Right atrium auricular region (tissue), 2 donors: ENCODE measurements at places on chromosomes 3 and 15. TPM values are rescaled to one million over a fixed set of nuclear protein-coding genes. Genes with fewer than 3 reads are reported as not detected.
A peak's percentile ranks its signal among the peaks of the same experiment; 100 is the strongest.

DNA sequence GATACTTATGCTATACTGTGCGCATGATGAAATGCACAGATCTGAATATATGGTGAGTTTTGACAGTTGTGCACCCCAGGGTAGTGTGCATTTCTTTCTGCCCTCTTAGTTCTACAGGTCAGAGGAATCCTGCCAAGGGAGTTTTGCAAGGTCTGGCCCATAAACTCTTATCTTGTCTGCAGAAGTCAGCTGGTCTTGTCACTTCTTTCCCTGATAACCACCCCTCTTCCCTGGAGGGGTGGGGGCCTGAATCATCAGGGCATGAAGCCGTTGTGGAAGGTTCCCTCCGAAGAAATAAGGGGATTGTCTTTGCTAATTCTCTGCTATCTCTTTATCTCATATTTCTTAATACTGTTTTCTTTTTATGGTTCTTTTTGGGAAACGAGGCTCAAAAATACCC is 30.4 kb downstream of the TRIM71 start:
- no peaks in the 10 kb centered on the region for H3K36me3 ChIP-seq
- no peak overlapping the region for H3K27ac ChIP-seq
- H3K27me3 ChIP-seq, result no peaks in the 10 kb centered on the region
- no peak overlapping the region for H3K4me3 ChIP-seq

- no peak overlapping the region for H3K4me3 ChIP-seq
- no peak for DNase-seq
- no peaks in the 10 kb centered on the region for H3K27me3 ChIP-seq
- no peaks in the 10 kb centered on the region for H3K36me3 ChIP-seq
These were observed 2.1 kb upstream of the PARP14 start for GRCh38 chr3:122678506-122678905.

- peak overlapping the region; percentile 87 for H3K27ac ChIP-seq
- no peaks in the 10 kb centered on the region for H3K4me1 ChIP-seq
- no peaks in the 10 kb centered on the region for H3K36me3 ChIP-seq
- H3K27me3 ChIP-seq, result no peaks in the 10 kb centered on the region
These were observed 70.3 kb downstream of the SENP2 start for GRCh38 chr3:185656321-185656840.

DNA sequence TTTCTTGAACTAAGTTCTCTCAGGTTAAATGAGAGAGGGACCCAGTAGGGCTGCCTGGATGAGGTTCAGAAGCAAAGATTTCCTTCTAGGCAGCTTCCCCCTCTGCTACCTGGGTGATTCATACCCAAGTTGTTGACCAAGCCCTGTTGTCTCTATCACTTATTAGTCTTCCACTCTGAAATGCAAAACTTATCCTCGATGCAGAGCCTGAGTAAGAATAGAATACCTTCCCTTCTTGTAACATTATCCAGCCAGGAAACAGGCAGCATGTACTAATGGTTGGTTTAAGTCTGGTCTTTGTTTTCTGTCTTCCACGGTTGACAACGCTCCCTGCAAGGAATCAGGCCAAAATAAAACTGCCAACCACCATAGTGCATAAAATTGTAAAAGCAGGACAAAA is 377.3 kb downstream of the MECOM start:
- DNase-seq, result no peak
- H3K4me1 ChIP-seq, result peaks cover 14% of the 10 kb centered on the region
- H3K27ac ChIP-seq, result no peak overlapping the region

GRCh38 chr3:47455806-47456452 is 19.8 kb downstream of the SCAP start:
- H3K36me3 ChIP-seq, result no peaks in the 10 kb centered on the region
- H3K4me1 ChIP-seq, result no peaks in the 10 kb centered on the region
- no peak overlapping the region for H3K4me3 ChIP-seq
- no peaks in the 10 kb centered on the region for H3K27me3 ChIP-seq

- H3K36me3 ChIP-seq, result no peaks in the 10 kb centered on the region
- H3K4me1 ChIP-seq, result peaks cover 17% of the 10 kb centered on the region
- peaks cover 10% of the 10 kb centered on the region for H3K27me3 ChIP-seq
- no peak overlapping the region for H3K4me3 ChIP-seq
- H3K27ac ChIP-seq, result no peak overlapping the region
These were observed 229.1 kb upstream of the IGF1R start for GRCh38 chr15:98419173-98419780.

DNA sequence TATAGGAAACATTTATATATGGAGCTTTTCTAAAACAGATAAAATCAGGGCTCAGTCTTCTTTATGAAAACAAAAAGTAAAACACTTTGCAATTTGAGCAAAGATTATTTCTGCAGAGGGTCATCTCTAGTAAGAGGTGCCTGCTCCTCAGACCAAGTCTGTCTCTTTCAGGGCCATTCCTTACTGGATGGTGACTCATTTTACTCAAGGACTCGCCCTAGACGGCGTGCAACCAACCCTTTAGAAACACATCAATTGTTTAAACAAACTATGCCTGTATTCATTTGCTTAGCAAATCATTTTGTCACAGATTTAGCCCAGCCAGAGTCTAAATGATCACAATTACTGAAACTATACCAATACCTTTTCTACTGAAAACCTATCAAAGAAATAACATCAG is 242.8 kb upstream of the ICE2 start:
- no peaks in the 10 kb centered on the region for H3K36me3 ChIP-seq
- no peak overlapping the region for H3K4me3 ChIP-seq

- no peak overlapping the region for H3K4me3 ChIP-seq
- H3K36me3 ChIP-seq, result no peaks in the 10 kb centered on the region
- peak overlapping the region; percentile 69 for H3K27ac ChIP-seq
- H3K4me1 ChIP-seq, result no peaks in the 10 kb centered on the region
- peak; percentile 59 for DNase-seq
These were observed 42.3 kb upstream of the CORO2B start for GRCh38 chr15:68536331-68537095.

DNA sequence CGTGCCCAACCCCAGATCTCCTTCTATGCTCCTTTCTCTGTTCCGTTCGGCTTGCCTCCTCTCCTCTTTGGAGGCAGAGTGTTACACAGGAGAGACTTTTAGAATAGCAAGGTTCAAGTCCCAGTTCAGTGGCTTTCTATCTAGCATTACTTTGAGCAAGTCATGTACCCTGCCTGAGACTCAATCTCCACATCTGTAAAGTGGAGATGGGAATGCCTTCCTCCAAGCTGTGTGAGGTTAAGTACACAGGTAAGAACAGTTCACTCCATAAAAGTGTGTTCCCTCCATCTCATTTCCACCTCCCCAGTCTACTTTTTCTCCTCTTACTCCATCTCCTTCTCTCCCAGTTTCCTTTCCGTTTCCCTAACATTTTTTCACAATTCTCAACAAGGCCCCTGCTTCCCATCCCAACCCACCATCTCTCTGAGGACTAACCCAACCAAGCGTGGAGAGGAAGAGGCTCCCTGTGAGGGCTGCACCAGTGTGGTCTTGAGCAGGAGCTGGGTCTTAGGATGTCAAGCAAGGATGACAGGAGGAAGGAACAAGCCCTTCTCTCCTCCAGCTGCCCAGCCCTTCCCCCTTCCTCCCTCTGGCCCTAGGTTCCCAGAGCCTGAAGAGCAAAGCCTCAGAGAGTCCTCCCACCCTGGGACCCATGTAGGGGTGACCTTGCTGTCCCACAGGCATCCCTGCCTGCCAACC is 6.4 kb downstream of the ATP8B4 start:
- peak overlapping the region; percentile 31 for H3K27ac ChIP-seq
- H3K4me1 ChIP-seq, result peaks cover 4% of the 10 kb centered on the region
- DNase-seq, result no peak
- H3K36me3 ChIP-seq, result no peaks in the 10 kb centered on the region
- H3K4me3 ChIP-seq, result no peak overlapping the region

DNA sequence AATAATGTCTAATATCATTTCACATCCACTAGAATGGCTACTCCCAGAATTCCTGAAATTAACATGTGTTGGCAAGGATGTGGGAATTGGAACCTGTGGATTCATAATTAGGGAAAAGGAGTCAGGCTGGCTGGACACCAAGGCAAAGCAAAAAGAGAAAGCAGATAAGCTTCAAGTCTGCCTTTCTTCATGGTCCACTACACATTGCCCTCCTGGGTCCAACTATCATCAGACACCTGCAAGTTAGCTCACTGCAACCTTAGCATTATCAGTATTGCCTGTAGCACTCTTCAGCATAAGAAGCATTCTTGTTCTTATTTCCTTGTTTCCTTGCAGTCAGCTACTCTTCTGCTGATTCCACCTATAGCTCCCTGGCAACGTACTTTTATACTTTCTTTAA is 124.3 kb downstream of the ZNF280D start:
- H3K27ac ChIP-seq, result no peak overlapping the region
- no peaks in the 10 kb centered on the region for H3K36me3 ChIP-seq
- no peaks in the 10 kb centered on the region for H3K4me1 ChIP-seq
- no peak overlapping the region for H3K4me3 ChIP-seq

- H3K27ac ChIP-seq, result no peak overlapping the region
- H3K27me3 ChIP-seq, result no peaks in the 10 kb centered on the region
- H3K4me3 ChIP-seq, result no peak overlapping the region
- H3K4me1 ChIP-seq, result no peaks in the 10 kb centered on the region
- no peaks in the 10 kb centered on the region for H3K36me3 ChIP-seq
These were observed 72.0 kb downstream of the PDZRN3 start for GRCh38 chr3:73552700-73553099.

DNA sequence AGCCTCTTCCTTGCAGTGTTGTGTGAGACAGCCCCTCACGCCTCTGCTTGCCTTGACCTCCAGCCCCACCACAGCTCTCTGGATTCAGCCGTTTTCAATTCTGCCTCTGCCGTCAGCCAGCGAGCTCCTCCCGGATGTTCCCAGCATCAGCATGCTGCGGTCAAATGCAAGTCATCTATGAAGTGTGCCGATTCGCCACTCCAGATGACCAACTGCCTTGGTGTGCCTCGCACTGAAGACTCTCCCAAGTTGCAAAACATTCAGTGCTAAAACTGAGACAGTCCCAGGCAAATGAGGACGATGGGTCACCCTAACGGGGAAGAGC is 30.6 kb upstream of the RASA2 start:
- no peaks in the 10 kb centered on the region for H3K27me3 ChIP-seq
- no peak overlapping the region for H3K4me3 ChIP-seq
- H3K36me3 ChIP-seq, result no peaks in the 10 kb centered on the region
- H3K4me1 ChIP-seq, result no peaks in the 10 kb centered on the region
- peak overlapping the region; percentile 28 for H3K27ac ChIP-seq

DNA sequence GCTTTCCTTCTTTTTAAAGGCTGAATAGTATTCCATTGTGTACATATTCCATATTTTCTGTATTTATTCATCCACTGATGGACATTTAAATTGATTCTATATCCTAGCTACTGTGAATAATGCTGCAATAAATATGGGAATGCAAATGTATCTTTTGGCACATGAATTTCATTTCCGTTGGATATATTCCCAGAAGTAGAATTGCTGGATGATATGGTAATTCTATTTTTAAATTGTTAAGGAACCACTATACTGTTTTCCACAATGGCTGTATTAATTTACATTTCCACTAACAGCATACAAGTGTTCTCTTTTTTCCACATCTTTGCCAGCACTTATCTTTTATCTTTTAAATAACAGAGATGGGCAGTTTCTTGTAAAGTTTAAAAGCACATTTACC is 302.7 kb downstream of the CTNNB1 start:
- H3K36me3 ChIP-seq, result no peaks in the 10 kb centered on the region
- H3K4me1 ChIP-seq, result no peaks in the 10 kb centered on the region
- no peaks in the 10 kb centered on the region for H3K27me3 ChIP-seq
- no peak for DNase-seq
- H3K4me3 ChIP-seq, result no peak overlapping the region

DNA sequence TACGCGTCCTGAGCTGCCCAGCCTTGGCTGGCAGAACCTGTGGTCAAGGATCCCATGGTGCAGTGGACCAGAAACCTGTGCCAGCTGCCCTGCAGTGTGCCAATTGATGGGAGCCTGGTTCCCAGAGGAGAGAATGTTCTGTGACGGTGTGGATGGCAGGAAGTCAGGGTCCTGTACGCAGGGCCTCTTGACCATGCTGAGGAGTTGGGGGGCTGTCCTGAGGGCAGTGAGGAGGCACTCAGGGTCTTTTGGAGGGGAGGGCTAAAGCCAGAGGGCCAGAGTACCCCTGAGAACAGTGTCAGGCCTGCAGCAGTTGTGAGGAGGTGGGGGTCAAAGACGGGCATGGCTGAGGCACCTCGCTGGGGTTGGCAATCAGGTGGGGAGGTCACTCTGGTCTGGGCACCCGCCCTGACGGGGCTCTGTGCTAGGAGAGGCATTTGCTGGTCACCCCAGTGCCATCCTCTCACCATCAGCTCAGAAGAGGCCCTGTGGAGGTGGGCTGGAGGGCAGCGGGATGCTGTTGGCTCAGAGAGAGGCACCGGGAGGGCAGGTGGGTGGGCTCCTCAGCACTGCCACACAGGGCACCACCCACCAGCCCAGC is 61.0 kb downstream of the SCN5A start:
- H3K27ac ChIP-seq, result peak overlapping the region; percentile 72
- H3K4me3 ChIP-seq, result no peak overlapping the region
- peaks cover 14% of the 10 kb centered on the region for H3K4me1 ChIP-seq

DNA sequence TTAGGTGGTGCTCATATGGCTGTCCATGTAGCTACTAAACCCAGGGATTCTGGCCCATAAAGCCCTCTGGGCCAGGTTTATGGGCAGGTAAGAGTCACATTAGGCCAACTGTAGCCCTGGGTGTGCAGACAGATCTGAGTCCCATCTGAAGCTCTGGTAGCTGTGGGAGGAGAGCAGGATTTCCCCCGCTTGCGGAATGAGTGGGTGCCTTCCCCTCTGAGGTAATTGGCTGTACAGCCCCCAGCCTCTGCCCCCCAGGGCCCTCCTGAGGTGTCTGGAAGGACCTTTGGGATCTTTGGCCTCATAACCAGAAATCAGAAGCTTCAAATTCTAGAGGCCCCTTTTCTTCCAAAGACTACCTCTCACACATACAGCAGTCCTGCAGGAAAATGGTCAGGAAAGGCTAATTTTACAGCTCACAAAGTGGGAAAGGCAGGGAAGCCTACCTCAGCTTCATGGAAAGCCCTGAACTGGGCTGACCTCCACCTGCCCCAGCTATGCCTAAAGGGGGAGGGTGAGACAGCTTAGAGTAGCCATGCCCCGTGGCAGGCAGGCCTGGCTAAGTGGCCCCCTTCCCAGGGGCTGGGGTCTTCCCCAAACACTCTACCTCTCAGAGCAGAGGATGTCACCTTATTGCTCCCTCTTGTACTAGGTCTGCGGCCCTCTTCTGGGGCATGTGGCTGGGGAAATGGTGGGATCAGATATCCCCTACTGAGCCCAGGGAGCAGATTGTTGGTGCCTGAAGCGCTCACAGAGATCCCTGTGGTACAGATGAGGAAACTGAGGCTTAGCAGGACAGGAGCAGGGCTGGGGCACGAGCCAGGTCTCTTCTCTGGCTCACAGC is 16.8 kb downstream of the HEMK1 start:
- H3K36me3 ChIP-seq, result no peaks in the 10 kb centered on the region
- H3K4me3 ChIP-seq, result no peak overlapping the region
- H3K27me3 ChIP-seq, result no peaks in the 10 kb centered on the region
- H3K27ac ChIP-seq, result no peak overlapping the region

- no peaks in the 10 kb centered on the region for H3K4me1 ChIP-seq
- H3K27me3 ChIP-seq, result no peaks in the 10 kb centered on the region
- no peak for DNase-seq
- no peaks in the 10 kb centered on the region for H3K36me3 ChIP-seq
These were observed 61.8 kb downstream of the CRTC3 start for GRCh38 chr15:90591524-90591923.

AADAC gene
- total RNA-seq, result 0.39 TPM

HYKK gene
- 6.1 TPM for total RNA-seq

TYRO3 gene
- total RNA-seq, result 8.5 TPM

GOLGA8T gene
- total RNA-seq, result 0.39 TPM

CFAP91 gene
- 3.1 TPM for total RNA-seq

TPM1 gene
- 5,368 TPM for total RNA-seq
